ENCODE measurements at places on chromosomes 7 and 10.

DNA sequence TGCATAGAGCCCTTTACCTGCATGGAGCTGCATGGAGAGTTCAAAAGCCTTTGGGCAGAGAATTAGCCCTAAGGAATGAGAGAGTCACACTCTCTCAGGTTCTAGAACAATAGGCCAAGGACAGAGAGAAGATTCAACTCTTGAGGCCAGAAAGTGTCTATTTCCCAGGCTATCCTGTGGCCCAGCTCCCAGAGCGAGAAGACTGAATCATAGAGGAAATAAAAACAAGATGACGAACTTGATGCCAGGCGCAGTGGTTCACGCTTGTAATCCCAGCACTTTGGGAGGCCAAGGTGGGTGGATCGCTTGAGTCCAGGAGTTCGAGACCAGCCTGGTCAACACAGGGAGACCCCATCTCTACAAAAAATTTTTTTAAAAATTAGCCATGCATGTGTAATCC lies 18.3 kb upstream of the PODXL start:
- DNase-seq = no peak

DNA sequence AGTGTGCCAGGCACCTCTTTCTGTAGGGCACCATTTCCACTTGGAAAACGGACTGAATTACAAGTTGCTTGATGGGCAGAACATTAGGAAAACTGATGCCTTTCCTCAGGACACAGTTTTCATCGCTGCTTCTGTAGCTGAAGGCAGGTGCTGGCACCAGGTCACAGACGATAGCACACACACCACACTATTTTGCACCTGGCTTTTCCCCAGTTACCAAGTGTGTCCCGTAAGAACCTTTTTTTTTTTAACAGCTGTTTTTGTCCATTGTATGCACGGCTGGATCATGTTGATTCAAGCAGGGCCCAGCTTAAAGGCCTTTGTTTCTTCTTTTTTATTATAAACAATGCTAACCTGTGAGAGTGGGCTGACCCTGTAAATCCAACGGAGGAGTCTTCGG lies 1.3 kb upstream of the GET4 start:
- no peak for DNase-seq

GRCh38 chr7:4159761-4160554 lies 522.1 kb upstream of the FOXK1 start:
- DNase-seq = no peak

- no peak for DNase-seq
Measured at GRCh38 chr10:60717852-60718251, 60.4 kb upstream of the CDK1 start.

DNA sequence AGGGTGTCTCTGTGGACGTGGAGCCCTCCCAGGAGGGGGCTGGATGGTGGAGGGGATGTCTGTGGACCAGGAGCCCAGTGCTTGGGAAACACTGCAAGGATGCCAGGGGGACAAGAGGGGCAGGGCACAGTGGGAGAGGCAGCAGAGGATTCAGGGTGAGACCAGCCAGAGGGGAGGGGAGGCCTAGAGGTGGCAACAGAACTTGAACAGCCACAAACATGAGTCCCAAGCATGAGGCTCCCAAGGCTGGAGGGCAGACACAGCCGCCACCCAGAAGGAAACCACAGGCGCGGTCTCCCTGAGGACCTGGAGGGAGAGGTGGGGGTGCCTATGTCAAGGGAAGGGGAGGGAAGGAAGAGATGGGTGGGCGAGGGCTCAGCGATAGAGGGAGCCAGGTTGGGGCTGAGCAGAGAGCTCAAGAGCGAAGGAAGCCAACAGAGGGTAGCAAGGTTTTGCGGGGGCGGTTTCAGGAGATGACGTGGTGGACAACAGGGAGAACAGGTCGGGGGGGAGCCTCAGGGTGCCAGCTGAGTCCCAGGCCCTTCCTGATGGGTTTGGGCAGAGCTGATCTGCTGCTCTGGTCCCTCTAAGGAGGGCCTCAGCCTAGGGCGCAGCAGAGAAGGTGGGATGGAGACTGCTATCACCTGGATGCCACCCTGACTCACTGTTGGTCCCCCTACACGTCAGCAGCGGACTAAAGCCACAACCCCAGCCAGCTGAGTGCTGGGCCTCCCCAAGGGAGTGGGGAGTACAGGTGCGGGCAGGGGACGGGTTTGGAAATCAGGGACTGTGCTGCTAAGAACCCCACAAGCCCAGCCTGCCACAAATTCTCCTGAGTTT lies 6.7 kb upstream of the PILRA start:
- no peak for DNase-seq

- no peak for DNase-seq
Measured at GRCh38 chr7:47347816-47348385, 234.0 kb downstream of the TNS3 start.

- no peak for DNase-seq
Measured at GRCh38 chr7:70094831-70095230, 496.6 kb downstream of the AUTS2 start.

DNA sequence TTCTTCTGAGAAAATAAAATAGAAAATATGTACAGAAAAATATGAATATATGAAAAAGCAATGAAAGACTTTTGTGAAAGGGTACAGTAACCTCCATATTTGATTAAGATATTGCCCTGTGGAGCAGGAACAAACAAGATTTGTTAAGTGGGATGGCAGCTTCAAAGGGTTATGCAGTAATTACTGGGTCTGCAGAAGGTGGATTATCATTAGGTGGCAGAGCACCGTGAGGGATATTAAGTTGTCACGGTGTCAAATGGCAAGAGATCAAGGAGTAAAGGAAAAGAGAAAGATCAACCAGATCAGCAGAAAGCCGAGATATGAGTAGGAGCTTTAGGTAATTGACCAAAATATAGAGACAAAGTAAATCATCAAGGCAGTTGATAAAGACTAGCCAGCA lies 44.1 kb downstream of the DGKB start:
- no peak for DNase-seq

Data from ecto neural progenitor cell (in vitro differentiated cells).